Liver (tissue), 10 donors: ENCODE measurements at places on chromosomes 3 and 15. TPM values are rescaled to one million over a fixed set of nuclear protein-coding genes. Genes with fewer than 3 reads are reported as not detected.

- DNase-seq, result no peak
These were observed 419.9 kb upstream of the RARB start for GRCh38 chr3:25007974-25008658.

GRCh38 chr3:141796081-141796888 is 33.1 kb downstream of the GRK7 start:
- DNase-seq, result no peak

The RNF7 gene
- total RNA-seq, result 20.7 TPM

The B3GALNT1 gene
- total RNA-seq, result 1.0 TPM

The SLC24A5 gene
- not detected for total RNA-seq

- DNase-seq, result no peak
These were observed 21.7 kb downstream of the SH3BP5 start for GRCh38 chr3:15310491-15311370.

The ALG1L2 gene
- total RNA-seq, result not detected

DNA sequence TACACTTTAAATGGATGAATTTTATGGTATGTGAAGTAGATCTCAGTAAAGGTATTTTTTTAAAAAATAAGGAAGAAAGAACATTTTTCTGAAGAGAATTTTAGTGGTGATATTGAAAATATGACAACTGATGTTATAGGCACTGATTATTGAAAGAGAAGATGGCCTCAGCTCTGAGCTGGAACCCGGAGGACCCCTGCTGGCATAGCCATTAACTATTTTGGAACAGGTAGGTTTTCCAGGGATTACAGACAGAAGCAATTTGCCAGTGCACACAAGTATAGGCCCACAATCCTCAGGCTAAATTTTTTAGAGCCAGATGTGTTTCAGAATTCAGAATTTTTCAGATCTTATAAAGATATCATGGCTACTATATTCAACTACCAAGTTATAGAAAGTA is 315.9 kb upstream of the GPR149 start:
- DNase-seq, result no peak

The ARGFX gene
- total RNA-seq, result not detected

The ADAMTS7 gene
- total RNA-seq, result 1.3 TPM

DNA sequence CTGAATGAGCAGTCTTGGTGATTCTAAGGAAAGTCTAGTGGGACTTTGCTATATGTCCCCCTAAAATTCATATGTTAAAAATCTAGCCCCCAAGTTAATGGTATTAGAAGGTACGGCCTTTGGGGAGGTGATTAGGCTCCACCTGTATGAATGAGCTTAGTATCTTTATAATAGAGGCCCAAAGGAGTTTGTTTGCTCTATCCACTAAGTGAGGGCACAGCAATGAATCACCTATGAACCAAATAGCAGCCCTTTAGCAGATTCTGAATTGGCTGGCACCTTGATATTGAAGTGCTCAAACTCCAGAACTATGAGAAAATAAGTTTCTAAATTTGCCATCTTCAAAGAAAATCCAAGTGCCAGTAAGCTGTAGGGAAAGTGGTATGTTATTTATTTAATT is 187.9 kb downstream of the SUCNR1 start:
- DNase-seq, result no peak

- DNase-seq, result no peak
These were observed 2.6 kb downstream of the CYP19A1 start for GRCh38 chr15:51335538-51336410.

DNA sequence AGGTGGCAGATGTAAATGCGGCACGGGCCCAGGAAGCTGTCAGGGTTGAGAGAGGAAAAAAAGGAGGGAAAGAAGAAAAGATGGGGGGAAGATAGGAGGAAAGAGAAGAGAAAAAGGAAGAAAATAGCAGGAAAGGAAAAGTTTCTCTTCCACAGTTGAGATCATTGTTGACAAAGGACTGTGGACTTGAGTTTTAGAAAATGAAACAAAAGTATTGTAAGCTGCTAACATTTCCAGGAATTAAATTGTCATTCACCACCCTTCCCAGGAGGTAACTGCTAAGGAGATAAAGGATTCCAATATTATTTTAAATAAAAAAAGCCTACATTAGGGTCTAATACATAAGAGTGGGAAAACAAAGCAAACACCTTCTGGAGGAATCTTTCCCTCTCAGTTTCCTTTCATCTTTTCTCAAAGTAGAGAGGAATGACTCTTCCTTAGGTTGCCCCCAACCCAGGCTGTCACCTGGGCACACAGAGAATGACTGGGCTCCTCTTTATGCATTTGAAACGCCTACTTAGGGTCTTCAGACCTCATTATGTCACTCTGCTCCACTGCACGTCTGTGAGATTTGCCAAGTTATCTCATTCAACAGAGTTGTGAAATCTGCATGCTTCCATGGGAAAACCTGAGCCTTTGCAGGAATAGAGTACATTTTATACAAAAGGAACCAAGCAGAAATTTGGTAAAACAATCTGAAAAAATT is 194.0 kb downstream of the TNIK start:
- DNase-seq, result no peak

- no peak for DNase-seq
These were observed 165.3 kb downstream of the FMN1 start for GRCh38 chr15:33029109-33029652.

The FOXL2 gene
- not detected for total RNA-seq

GRCh38 chr15:80978685-80979329 is 10.8 kb downstream of the MESD start:
- no peak for DNase-seq

DNA sequence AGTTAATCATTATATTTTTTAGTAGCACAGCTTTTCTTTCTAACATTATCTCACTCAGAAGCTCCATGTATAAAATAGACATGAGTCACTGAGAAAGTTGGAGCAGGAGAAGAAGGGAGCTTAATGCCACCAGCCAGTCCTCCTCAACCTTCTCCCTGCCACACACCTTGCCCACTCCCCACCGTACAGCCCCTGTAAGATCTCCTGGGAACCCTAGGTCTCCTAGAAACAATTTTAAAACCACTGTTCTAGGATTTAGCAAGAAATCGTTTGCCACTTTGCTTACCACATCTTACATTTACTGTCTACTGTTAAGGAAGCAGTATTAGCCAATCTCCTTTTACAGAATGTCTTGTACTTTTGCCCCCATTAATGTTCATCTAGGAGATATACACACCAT is 170.1 kb upstream of the SNTN start:
- no peak for DNase-seq

GRCh38 chr3:190010486-190010885 is 110.2 kb downstream of the P3H2 start:
- DNase-seq, result no peak

The TJP1 gene
- total RNA-seq, result 13.5 TPM

DNA sequence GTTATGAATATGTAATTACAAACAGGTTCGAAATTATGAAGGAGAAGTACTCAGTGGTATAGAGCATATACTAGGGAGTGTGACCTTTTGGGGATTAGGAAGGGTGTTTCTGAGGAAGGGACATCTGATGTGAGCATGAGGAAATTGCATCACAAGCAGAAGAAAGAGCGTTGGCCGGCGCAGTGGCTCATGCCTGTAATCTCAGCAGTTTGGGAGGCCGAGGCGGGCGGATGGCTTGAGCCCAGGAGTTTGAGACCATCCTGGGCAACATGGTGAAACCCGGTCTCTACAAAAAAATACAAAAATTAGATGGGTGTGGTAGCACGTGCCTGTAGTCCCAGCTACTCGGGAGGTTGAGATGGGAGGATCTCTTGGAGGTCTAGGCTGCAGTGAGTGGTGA is 6.9 kb downstream of the CMTM7 start:
- DNase-seq, result no peak

DNA sequence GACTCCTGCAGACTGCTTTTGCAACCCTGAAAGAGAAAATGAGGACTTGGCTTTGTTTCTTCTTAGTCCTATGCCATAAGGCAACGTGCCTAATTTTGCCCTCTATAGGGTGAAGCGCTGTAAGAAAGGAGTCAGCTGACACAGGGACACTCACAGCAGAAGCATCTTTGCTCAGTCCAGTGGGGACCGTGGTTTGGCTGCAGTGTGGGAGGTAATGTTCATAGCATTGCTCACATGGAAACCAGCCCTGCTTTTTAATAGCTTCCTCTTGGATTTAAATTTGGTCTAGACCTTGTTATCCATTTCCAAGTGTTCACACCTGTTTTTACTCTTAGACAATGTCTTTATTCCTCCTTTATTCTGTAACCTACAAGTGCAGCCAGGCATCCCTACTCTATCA is 1032.1 kb downstream of the NTRK3 start:
- DNase-seq, result no peak

- no peak for DNase-seq
These were observed 11.2 kb downstream of the SH2D7 start for GRCh38 chr15:78103406-78104118.

The ARIH1 gene
- total RNA-seq, result 23.8 TPM

- no peak for DNase-seq
These were observed 230.0 kb upstream of the CTNNB1 start for GRCh38 chr3:40969341-40969740.

- no peak for DNase-seq
These were observed 590.1 kb upstream of the CBLB start for GRCh38 chr3:106458952-106459351.
